ENCODE measurements at places on chromosomes 7 and 10. TPM values are rescaled to one million over a fixed set of nuclear protein-coding genes. Genes with fewer than 3 reads are reported as not detected.
A peak's percentile ranks its signal among the peaks of the same experiment; 100 is the strongest.

Gene CASTOR2
- 18.4 TPM for total RNA-seq

Gene DBF4
- total RNA-seq, result 60.5 TPM

Gene FANK1
- 2.8 TPM for total RNA-seq

Gene VAX1
- not detected for total RNA-seq

Gene EGR2
- not detected for total RNA-seq

DNA sequence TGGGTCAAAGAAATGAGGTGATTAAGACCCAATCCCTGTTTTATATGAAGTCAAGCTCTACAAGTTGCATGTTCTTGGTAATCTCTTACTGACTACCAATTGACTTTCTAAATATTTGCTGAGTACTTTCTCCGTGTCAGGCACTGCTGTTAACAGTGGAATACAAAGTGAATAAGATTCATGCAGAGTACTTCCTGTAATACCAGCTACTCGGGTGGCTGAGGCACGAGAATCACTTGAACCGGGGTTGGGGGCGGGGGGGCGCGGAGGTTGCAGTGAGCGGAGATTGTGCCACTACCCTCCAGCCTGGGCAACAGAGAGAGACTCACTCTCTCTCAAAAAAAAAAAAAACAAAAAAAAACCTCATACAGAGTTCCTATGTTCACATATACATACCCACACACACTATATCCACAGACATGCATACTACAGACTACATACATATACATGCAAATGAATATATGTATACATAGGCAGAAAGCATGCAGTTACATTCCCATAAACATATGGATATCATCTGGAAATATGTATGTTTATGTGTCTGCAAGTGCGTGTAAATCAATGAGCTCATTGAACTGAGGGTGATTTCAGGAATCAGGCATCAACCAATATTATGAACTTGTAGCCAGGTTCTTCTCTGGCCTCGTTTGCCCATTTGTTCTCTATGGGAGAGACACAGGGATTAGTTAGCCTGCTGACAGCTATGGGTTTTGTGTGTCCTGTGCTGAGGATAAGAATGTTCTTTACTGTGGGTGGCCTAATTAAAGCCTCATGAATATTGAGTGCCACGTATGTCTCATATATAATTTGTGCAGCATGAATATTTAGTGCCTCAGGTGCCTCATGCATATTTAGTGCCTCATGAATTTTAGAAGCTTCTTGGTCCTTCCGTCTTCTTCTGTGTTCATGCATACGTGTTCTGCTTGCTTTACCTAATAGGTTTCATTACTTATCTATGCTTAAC lies 73.9 kb downstream of the BICC1 start:
- no peak for DNase-seq

DNA sequence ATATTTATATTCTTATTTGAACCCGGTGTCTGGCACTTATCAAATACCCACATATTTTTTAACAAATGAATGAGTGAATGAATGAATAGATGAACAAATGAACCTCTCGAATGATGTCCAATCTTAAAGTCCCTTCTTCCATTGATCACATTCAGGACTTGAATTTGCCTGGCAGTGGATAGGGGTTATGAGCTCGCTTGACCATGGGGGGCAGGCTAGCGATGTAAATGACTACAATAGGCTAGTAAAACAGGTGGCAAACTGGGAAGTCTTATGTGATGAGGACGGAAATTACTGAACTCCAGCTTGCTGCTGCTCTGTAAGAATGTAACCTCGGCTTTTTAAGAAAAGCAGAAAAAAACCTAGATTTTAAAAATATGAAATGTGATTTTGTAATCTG lies 247.7 kb upstream of the DKK1 start:
- DNase-seq, result no peak

GRCh38 chr10:130246113-130246512 lies 109.9 kb downstream of the GLRX3 start:
- no peak for DNase-seq

DNA sequence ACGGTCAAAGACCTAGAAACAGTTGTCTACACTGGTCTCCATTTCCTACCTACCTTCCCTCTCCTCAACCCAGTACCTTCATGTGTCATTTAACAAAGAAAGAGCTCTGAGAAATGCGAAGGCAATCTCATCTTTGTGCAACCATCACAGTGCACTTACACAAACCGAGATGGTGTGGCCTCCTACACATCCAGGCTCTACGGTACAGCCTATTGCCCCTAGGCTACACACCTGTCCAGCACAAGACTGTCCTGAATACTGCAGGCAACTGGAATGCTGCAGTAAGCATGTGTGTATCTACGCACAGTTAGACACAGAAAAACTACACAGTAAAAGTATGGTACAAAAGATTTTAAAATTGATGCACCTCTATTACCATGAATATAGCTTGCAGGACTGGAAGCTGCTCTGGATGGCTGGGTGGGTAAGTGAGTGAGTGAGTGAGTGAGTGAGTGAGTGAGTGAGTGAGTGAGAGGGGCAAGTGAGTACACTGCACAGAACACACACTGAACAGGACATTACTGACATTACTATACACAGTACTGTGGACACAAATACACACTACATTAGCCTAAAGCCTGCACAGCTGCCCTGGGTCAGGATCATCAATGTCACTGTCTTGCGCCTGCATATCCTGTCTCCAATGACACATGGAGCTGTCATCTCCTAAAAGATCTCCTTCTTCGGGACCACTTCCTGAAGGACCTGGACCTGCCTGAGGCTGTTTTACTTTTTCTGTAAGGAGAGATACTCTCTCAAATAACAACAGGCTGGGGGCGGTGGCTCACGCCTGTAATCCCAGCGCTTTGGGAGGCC lies 18.5 kb downstream of the ITGB1 start:
- DNase-seq, result no peak

GRCh38 chr7:35505066-35505465 lies 189.9 kb downstream of the HERPUD2 start:
- no peak for DNase-seq

DNA sequence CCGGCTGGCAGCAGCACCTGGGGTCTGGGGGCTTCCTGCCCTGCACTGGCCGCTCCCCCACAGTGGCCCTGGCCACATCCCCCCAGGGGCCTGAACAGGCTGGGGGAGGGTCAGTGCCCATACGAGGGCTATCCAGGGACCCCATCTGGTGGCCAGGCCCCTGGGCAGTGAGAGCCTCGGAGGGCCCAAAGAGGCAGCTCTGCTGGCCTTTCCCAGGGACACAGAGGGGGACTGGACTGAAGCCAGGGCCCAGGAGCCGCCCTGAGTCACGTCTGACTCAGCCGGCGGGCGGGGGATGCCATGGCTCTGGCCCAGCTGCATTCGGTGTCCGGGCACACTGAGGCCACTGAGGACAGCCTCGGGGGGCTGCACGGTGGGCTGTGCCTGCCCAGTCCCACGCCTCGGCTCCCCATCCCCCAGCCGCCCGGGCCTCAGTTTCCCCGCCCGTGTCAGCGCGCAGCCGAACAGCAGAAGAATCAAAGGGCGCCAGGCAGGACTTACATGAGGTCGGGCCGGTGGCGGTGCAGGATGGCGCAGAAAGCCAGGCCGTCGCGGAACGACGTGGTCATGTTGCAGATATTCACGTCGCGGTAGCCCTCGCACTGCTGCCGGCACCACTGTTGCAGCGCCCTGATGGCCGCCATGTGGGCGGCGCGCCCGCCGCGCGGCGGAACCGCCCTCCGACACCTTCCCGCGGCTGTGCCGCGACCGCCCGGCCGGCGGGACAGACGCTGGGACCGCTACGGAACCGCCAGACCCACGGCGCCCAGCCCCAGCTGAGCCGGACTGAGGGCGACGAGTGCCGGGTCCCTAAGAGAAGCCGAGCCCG lies at the start of gene MICALL2:
TSS of gene MICALL2 (minus strand) at position 788 of the 829 bp plus-strand sequence. CDS start at position 644, 144 bp downstream.
- no peak for DNase-seq

GRCh38 chr10:17758200-17758599 lies 6.2 kb downstream of the TMEM236 start:
- DNase-seq, result no peak

GRCh38 chr7:135768467-135768866 lies 19.9 kb upstream of the FAM180A start:
- no peak for DNase-seq

DNA sequence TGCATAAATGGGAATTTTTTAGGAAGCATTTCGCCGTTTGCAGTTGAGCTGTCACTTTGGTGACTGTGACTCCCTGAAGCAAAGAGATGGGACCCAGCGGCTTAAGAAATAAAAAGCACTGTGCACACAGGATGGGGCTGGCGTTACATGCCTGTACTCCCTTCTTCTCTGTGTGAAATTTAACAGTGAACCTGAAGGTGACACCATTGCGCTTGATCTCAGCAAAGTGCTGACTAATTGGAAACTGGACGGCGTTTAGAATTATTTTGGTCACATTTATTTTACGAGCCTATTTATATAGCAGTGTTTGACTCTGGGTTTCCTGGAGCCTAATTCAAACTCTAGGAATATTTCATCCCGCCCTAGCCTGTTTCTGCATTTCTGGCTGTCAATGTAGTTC lies 146.2 kb downstream of the PAXIP1 start:
- DNase-seq, result no peak

DNA sequence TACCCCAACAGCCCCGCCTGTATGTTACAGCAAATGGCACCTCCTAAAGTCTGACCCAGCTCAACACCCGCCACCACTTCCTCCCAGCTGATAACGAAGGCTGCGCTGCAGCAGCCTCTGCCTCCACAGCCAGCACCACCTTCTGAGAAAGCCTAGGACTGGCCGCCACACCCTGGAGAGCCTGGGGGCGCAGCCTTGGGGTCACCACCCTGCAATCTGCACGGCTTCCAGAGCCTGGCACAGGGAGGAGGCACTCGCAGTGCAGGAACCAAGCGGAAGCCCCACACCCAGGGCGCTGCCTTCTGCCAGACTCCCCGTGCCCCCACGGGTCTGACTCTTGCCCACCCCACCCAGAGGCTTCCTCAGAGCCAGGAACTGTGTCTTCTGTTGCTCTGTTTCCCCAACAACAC lies 112.5 kb downstream of the MAD1L1 start:
- no peak for DNase-seq

DNA sequence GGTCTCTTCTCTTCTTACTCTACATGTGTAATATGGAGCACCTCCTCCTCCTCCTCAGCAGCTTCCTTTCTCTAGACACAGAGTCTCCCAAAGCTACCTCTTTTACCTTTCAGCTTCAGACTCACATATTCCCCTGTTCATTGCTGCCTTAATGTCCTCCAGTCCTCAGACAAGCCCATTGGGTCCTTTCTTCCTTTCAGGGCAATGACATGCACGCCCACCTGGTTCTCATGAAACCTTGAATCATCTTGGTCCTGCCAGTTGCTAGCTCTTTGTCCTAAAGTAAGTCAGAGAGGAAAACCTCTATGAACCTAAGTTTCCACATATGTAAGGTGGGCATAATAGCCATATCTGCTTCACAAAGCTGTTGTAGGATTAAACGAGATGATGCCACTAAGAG lies 227.0 kb downstream of the RPS24 start:
- no peak for DNase-seq

DNA sequence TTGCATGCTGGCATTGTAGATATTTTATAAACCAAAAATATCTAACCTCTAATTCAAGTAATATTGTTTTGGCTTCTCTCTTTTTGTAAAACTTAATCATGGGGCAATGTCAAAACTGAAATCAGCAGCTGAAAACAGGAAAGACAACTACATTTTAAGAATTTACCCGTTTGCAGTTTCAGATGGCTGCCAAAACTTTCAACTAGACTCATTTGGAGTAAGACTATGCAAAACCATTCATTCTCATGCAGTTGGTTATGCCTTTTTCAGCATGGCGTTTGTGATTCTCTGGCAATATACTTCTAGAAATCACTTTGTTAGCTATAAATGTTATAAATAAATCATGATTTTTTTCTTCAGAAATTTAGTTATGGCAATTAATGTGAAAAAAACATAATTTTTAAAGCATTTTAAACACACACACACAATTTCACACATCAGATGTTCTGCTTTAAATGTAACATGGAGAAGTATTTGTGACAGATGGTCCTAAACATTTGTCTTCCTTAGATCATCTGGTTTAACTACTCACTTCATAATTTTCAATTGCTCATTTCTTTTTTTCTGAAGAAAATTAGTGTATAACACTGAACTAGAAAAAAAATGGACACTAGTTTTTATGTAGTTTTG lies 116.4 kb downstream of the ITGB8 start:
- DNase-seq, result no peak

- no peak for DNase-seq
These were observed 75.3 kb downstream of the DOCK4 start for GRCh38 chr7:112130729-112131410.

DNA sequence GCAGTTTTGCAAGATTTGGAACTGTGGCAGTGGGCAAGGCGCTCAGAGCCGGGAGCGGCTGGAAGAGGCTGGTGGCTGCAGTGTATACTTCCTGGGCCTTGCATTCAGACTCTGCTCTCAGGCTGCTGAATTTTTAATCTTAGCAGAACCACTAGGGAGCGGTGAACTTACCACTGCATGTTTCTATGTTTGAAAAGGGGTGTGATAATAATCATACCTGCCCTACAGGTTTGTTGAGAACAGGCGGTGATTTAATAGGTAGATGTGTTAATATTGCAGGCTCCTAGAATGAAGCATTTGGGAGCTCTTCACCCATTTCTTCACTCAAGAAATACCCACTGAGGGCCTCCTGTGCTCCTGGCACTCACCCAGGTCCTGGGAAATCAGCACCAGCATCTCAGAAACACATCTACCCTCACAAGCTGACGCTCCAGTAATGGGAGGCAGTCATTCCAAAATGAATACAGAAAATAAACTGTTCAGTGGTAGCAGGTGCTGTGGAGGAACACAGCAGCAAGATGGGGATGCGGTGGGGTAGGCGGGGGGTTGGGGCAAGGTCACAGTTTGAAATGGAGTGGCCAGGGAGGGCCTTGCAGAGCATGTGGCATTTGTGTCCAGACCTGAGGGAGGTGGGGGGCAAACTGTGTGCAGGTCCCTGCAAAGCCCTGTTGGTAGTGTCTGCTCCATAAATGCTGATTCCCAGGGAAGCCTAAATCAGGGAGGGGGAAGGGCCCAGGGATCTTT lies 41.0 kb downstream of the VWA2 start:
- DNase-seq, result no peak

GRCh38 chr10:89478085-89478738 lies 57.2 kb downstream of the SLC16A12 start:
- peak; percentile 91 for DNase-seq

- DNase-seq, result no peak
These were observed 24.1 kb upstream of the MYH16 start for GRCh38 chr7:99248391-99249095.

DNA sequence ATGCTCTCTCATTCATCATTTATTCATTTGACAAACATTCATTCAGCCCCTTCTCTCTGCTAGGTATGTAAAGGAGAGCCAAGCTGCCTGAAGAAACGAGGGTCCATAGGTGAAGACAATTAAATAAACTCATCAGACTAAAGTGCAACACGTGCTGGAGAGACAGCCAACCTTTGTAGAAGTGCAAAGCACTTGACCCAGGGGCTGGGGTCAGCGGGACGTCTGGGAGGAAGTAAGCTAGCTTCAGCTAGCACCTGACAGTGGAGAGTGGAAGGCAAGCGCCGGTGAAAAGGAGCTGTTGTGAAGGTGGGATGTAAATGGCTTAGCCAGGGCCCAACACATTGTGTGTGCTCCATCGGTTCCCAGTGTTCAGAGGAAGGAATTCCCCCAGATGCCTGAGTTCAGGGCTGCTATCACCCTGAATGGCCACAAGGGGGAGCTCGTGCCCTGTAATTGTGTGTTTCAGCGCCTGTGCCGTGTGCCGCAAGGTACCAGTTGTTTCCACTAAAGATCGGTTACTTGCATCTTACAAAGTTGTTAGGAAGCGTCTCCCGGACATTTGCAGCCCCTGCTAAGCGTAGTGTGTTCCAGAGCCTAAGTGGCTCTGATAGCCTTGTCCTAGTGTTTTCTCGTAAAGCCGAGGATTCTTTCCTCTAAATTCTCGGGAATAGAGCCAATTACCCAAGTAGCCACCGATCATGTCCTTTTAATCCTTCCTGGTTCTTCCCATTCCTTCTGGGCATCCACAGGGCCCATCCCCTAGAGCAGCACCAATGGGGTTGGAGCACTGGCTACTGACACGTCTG lies 30.6 kb downstream of the TLX1 start:
- DNase-seq, result peak; percentile 13

All from epithelial cell of proximal tubule (primary cell).